Suppressor macrophage treated with lipopolysaccharide for 1 hour (primary cell): ENCODE measurements at places on chromosomes 11 and 22.

DNA sequence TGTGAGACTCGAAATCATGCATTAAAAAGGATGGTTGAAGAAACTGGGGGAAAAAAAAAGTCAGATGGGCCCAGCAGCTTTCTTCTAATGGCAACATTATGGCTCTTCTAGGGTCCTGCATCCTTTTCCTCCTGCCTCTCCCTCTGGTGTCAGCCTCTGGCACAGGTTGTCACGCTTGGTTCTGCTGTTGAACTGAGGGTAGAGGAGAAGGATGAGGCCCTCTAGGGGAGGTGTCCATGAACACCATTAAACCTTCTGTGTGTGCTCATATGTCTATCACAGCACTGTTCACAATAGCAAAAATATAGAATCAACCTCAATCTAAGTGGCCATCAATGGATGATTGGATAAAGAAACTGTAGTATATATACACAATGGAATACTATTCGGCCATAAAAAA lies 36.0 kb downstream of the BUD13 start:
- DNase-seq = peak; percentile 8

DNA sequence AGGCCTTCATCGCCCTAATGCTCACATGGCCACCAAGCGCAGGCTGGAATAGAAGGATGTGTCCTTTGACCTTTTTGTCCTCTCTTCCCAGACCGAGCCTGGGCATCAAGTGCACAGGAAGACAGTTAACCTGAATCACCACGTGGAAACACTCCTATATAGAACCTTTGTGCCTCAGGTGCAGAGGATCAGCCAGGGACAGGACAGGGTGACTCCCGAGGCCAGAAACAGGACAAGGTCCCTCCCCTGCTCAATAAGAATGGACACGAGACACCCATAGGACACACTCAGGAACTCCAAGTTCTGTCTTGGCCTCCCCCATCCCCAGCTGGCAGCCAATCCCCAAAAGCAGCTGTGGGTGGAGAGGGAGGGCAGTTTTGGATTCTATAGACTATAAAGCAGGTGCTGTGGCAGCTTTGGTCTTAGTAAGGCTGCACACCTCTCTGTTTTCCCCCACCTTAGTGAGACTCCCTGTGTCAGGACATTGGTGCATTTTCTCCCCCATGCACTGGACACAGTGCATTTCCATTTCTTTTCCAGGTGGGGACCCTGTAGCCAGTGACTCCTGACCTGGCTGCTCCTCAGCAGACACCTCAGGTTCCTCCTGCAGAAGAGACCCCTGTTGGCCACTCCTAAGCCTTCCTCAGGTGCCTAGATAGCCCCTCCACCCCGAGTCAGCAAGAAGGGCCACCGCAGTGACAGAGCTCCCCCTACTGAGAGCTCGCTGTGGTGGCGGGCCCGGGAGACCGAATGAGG lies 43.6 kb upstream of the POU2AF1 start:
- DNase-seq = peak; percentile 58

DNA sequence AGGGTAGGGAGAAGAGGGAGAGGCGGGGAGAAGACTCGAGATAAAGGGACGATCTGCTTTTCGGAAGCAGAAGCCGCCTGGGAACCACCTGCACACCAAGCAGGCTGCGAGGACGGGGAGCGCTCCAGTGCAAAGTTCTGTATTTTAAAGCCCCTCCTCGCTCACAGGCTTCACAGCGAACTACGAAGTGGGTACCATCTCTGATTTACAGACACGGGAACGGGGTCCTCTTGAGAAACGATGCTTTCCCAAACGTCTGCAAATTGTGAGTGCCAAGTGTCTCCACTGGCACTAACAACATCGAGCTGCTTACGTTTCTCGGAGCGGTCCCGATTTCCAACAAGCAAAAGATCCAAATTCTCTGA lies 700 bp upstream of the STX3 start:
- DNase-seq = peak; percentile 31

DNA sequence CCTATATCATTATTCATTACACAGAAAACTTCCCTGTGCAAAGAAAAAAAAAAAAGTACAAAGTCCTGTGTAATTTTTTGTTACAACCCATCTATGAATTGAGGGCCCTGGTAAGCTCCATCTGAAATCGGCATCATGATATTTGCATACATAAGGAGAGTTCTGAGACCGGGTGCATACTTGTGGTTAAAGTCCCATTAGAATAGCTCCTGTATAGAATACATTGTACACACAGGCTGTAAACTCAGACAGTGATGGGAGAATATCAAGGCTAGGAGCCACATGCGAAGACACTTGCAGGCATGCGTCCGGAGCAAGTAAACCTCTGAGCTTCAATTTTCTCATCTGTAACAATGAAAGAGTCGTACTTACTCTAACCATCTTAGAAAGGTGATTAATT lies 353.2 kb downstream of the ETS1 start:
- no peak for DNase-seq

GRCh38 chr11:128482512-128483191 lies 104.7 kb downstream of the ETS1 start:
- DNase-seq = no peak

GRCh38 chr11:14748090-14748489 lies 104.5 kb downstream of the PDE3B start:
- DNase-seq = no peak

GRCh38 chr22:43118024-43118849 lies 7.7 kb downstream of the BIK start:
- no peak for DNase-seq

DNA sequence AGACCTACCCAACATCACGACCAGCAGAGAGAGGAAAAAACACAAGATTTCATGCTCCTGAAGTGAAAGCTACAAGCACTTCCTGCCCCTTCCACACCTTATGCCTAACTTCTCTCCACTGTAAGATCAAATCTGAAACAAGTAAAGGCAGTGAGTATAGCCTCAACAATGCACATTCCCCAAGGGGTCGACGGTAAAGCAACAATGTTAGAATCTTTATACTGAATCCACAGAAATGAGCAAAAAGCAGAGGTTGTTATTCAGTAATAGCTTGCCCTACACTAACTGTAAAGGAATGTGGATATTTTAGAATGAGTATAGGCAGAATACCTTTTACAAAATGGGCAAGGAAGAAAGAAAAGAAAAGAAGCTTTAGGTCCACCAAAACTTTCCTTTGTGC lies 15.6 kb downstream of the ARFGAP3 start:
- DNase-seq = no peak

DNA sequence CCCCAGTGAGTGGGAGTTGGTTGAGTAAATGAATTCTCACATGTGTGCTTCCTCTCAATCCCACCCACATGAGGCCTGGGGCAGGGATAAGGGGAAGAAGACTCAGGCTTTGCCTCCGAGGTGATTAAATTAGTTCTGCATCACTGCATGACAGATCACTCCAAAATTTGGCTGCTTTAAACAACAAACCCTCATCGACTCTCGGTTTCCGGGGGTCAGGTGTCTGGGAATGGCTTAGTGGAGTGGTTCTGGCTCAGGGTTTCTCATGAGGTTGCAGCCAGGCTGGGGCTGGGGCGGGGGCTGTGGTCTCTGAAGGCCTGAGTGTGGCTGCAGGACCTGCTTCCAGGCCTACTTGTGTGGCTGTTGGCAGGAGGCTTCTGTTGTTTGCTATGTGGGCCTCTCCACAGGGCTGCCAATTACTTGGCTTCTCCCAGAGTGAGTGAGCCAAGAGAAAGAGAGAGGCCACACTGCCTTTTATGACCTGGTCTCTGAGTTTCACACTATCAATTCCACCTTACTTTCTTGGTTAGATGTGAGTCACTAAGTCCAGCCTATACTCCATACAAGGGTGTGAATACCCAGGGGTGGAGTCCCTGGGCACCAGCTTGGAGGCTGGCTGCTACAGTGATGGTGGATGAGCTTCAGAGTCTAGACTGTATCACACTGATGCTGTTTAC lies 15.9 kb downstream of the MOGAT2 start:
- peak; percentile 93 for DNase-seq

DNA sequence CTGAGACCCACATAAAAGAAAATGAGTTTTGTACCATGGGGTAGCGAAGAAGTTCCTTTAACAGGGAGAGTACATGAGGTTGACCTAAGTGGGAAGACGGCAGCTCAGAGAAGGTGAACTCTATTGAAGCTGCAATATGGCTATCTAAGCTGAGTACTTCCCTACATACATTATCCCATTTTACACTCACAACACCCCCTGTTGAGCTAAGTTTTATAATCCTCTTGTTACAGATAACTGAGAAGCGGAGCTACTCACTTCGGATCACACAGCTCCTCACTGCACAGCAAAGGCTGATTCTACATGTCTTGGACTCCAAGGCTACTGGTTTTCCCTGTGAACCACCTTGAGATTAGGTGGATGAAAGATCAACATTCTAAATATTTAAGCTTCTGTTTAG lies 8.2 kb upstream of the PIWIL4 start:
- DNase-seq = no peak

DNA sequence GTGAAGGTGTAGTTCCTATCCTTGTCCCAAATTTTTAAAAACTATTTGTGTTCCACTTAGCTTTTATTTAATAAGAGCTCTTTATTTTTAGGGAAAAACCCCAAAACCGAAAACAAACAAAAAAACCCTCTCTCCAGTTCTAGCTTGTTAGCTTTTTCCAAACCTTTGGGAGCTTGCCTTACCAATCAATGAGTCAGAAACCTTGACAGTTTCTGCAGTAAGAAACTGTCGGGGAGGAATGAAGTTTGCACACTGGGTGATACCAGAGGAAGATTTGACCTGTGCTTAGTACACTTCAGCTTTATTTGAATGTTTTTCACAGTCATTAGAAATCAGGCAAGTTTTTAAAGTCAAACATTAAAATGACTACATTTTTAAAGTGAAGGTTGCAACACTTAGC lies 105.0 kb downstream of the FAT3 start:
- DNase-seq = no peak

- peak; percentile 36 for DNase-seq
Observed at GRCh38 chr22:25569983-25570382, 5.5 kb downstream of the GRK3 start.

DNA sequence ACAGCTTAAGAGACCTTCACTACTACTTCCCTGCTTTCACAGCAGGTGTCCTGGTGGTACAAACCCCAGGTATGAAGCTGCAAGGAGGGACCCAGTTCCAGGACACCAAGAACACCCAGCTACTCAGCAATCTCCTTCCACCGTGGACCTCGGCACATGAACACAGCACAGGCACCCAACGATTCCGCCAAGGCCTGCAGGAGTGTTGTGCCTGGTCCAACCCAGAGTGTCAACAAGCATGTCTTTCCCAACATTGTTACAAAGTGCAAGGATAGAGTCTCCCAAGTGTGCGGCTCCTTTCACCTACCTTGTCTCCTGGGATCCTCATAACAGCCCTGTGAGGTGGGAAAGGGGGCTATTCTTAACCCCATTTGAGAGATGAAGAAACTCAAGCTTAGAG lies 11.8 kb downstream of the PATZ1 start:
- DNase-seq = no peak

DNA sequence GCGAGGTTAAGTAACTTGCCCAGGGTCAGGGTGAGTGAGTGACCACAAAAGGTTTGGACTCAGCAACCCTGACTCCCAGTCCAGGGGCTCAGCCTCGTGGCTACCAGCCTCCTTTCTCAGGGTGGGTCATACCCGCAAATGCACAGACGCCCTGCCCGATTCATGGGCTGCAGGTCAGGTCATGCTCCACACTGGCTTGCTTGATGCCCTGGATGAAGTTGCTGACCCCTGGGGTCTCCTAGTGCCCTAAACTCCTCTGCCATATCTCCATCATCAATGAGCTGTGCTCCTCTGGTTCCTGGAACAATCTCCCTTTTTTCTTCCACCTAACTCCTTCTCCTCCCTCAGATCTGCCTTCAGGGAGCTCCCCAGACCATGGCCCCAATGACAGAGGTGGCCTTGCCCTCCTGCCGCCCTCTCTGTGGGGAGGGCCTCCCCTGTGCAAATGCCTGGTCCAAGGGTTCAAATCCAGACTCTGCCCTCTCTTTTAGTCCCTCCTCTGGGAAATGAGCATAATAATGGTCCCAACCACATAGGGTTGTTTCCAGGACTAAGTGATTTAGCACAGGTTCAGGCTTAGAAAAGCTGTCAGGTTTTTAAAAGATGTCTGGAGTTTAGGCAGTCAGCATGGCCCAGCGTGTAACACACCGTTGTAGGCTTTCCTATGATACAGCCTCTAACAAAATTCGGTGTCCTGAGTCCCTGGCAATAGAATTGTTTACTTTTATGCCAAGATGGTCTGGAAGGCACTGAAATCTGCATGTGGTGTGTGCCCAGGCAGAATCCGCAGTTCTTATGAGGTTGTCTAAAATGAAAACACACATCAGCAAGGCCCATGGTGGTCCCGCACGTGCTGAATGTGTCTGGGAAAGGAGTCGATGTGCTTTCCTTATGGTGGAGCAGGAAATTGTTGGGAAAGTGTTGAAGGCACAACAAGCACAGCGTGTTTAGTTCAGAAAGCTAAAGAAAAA lies 63.6 kb downstream of the CD82 start:
- no peak for DNase-seq

GRCh38 chr11:235180-235579 lies 962 bp downstream of the SIRT3 start:
- DNase-seq = no peak

DNA sequence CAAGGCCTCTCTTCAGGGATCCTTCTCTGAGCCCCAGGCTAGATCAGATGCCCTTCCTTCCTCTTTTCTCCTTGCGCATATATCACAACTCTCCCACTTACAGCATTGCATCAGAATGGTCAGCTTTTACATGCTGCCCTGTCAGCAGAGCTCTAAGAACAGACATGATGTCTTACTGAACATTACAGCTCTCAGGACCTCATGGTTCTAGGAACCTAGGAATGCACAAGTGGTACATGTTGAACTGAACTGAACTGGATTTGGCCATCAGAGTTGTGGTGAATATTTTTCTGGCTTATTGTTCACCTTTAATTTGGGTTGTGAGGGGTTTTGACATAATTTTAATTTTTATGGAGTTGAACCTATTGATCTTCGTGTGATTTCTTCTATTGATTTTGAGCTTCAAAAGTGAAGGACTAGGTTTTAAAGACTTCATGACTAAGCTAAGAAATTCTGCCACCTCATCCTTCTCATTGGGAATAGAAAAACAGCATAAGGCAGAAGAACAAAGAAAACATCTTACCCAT lies 37.7 kb upstream of the SPON1 start:
- DNase-seq = peak; percentile 84

- DNase-seq = no peak
Observed at GRCh38 chr11:134066943-134067885, 1.7 kb upstream of the JAM3 start.

- peak; percentile 71 for DNase-seq
Observed at GRCh38 chr11:35087648-35088047, 51.3 kb upstream of the CD44 start.

- peak; percentile 93 for DNase-seq
Observed at GRCh38 chr11:33869481-33870422, 22.1 kb downstream of the LMO2 start.

GRCh38 chr11:108895579-108896480 lies 231.0 kb downstream of the DDX10 start:
- DNase-seq = peak; percentile 88

GRCh38 chr11:103047837-103048236 lies 44.1 kb downstream of the DCUN1D5 start:
- no peak for DNase-seq

GRCh38 chr11:16311831-16312230 lies 44.5 kb downstream of the SOX6 start:
- DNase-seq = no peak

GRCh38 chr11:131851964-131852755 lies 481.7 kb downstream of the NTM start:
- DNase-seq = no peak
